NCI-H1048 (cell line): ENCODE measurements at places on chromosomes 1 and 21.

- DNase-seq, result no peak
Measured at GRCh38 chr21:33394260-33394659, 9.0 kb upstream of the IFNGR2 start.

DNA sequence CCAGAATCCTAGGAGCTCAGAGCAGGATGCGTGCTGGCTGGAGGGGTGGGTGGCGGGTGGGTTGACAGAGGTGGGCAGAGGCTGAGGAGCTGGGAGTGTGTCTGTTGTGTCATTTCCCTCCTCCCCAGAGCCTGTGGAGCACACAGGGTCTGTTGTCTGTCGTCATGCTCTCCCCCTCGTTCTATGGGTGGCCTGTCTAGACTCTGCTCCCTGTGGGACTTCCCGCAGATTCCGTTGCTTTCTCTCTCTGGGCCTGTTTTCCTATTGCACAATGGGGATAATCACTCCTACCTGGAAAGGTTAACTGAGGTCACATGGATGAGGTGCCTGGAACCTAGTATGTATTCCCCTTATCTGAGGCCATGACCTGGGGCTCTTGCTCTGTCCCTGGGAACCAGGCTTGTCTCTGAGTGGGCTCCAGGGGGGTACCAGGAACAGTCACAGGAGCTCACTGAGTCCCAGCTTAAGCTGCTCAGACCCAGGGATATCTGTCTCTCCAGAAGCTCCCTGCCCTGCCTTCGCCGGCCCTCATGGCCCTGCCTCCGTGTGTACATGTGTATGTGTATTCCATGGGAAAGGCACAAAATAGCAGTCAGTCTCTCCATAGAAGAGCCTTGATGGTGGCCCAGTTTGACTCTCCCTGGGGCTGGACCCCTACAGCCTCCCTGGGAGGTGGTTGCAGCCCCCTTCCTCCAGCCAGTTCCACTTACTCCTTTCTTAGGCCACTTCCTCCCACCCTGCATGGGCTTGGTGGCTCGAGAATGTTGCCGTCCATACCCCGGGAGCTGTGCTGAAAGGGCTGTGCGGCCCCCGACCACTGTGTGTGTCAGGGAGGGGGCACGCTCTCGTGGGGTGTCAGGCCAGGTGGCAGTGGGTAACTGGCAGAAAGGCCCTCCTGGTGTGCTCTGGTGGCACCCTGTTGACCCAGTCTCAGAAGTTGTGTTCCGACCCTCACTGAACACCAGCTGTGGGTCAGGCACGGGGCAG lies 17.9 kb downstream of the PTPRF start:
- DNase-seq, result no peak

DNA sequence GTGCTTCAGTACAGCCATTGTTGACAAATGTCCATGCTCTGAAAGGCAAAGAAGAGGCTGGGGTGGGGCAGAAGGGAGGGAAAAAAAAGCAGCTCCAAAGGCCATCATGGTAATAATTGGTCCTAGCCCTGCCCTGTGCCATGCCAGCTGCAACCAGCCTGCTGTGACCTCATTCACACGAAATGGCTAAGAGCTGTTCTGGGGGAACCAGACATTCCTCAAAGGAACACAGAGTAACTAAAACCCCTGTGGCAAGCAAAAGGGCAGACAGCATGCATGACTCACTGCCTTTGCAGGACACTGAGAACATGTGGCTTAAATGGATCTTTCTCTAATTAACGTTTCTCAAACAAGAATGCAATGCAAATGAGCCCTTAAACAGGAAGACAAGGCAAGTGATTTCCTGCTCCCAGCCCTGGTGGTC lies 42.3 kb downstream of the STYXL2 start:
- no peak for DNase-seq

GRCh38 chr1:171637928-171638576 lies 14.4 kb downstream of the MYOC start:
- DNase-seq, result no peak

- no peak for DNase-seq
Measured at GRCh38 chr1:212257157-212257556, 28.1 kb upstream of the PPP2R5A start.

- no peak for DNase-seq
Measured at GRCh38 chr1:87129606-87130005, 199.1 kb upstream of the LMO4 start.
